ENCODE measurements at places on chromosomes 7 and 10. TPM values are rescaled to one million over a fixed set of nuclear protein-coding genes. Genes with fewer than 3 reads are reported as not detected.

Gene MCM10
- total RNA-seq, result 5.0 TPM

DNA sequence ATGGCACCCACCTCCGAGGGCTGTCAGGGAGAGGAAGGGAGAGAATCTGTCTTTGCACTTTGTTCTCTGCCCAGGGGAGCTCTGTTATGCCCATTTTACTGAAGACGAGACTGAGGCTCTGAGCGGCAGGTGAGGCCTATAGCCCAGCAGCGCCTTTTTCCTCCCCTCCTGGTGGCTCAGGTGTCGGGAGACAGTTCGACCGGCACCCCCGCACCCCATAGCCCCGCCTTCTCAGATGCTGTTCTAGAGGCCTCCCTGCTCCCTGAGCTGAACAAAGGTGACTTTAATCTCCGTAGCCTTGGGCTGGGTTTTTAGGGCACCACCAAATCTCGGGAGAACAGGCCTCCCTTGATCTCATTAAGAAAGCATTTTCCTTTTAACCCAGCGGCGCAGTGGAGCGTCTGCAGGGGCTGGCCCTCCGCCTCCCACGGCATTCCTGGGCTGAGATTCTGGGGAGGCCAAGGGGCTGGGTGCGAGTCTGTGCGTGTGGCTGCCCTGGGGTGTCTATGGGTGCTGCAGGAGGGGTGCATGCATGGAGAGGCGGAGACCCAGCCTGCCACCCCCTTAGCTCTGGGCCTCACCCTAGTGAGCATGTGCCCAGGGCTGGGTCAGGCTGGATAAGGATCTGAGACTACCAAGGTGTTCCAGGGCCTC is 3.3 kb downstream of the LFNG start:
- H3K4me1 ChIP-seq, result peaks cover 11% of the 10 kb centered on the region
- H3K27me3 ChIP-seq, result peaks cover 14% of the 10 kb centered on the region
- DNase-seq, result no peak
- peak overlapping the region; percentile 66 for H3K27ac ChIP-seq
- no peaks in the 10 kb centered on the region for H3K36me3 ChIP-seq

- H3K36me3 ChIP-seq, result no peaks in the 10 kb centered on the region
- H3K27me3 ChIP-seq, result no peaks in the 10 kb centered on the region
- DNase-seq, result no peak
- H3K4me1 ChIP-seq, result peaks cover 29% of the 10 kb centered on the region
- H3K27ac ChIP-seq, result no peak overlapping the region
- H3K4me3 ChIP-seq, result no peak overlapping the region
Measured at GRCh38 chr10:71343392-71343773, 24.3 kb downstream of the SLC29A3 start.

GRCh38 chr7:143485094-143485493 is 7.4 kb downstream of the TAS2R41 start:
- no peak overlapping the region for H3K27ac ChIP-seq
- no peaks in the 10 kb centered on the region for H3K4me1 ChIP-seq
- no peak for DNase-seq

GRCh38 chr10:51369903-51370302 is 295.6 kb downstream of the PRKG1 start:
- H3K4me1 ChIP-seq, result peaks cover 1% of the 10 kb centered on the region
- H3K27me3 ChIP-seq, result no peaks in the 10 kb centered on the region
- H3K4me3 ChIP-seq, result no peak overlapping the region
- DNase-seq, result no peak

- no peaks in the 10 kb centered on the region for H3K36me3 ChIP-seq
- H3K4me3 ChIP-seq, result no peak overlapping the region
- DNase-seq, result no peak
- H3K27me3 ChIP-seq, result no peaks in the 10 kb centered on the region
- H3K4me1 ChIP-seq, result no peaks in the 10 kb centered on the region
- H3K27ac ChIP-seq, result no peak overlapping the region
Measured at GRCh38 chr10:33352175-33352574, 17.7 kb upstream of the NRP1 start.

Gene SEMA3D
- total RNA-seq, result 13.6 TPM

- no peaks in the 10 kb centered on the region for H3K4me1 ChIP-seq
- H3K27me3 ChIP-seq, result no peaks in the 10 kb centered on the region
- H3K27ac ChIP-seq, result no peak overlapping the region
- DNase-seq, result no peak
- no peaks in the 10 kb centered on the region for H3K36me3 ChIP-seq
Measured at GRCh38 chr7:92850516-92850915, 14.1 kb upstream of the CDK6 start.

GRCh38 chr7:81692146-81692905 is 77.5 kb downstream of the HGF start:
- no peak overlapping the region for H3K4me3 ChIP-seq
- peaks cover 1% of the 10 kb centered on the region for H3K27me3 ChIP-seq
- H3K36me3 ChIP-seq, result no peaks in the 10 kb centered on the region
- H3K27ac ChIP-seq, result no peak overlapping the region

- H3K4me3 ChIP-seq, result no peak overlapping the region
- H3K27ac ChIP-seq, result no peak overlapping the region
- peaks cover 3% of the 10 kb centered on the region for H3K4me1 ChIP-seq
- peaks cover 2% of the 10 kb centered on the region for H3K27me3 ChIP-seq
- DNase-seq, result no peak
Measured at GRCh38 chr7:45698303-45699014, 124.3 kb downstream of the ADCY1 start.

GRCh38 chr10:80539421-80540031 is 1.8 kb downstream of the SH2D4B start:
- no peak overlapping the region for H3K27ac ChIP-seq
- DNase-seq, result no peak
- H3K4me1 ChIP-seq, result peaks cover 14% of the 10 kb centered on the region
- H3K27me3 ChIP-seq, result peaks cover 2% of the 10 kb centered on the region
- H3K4me3 ChIP-seq, result no peak overlapping the region
- H3K36me3 ChIP-seq, result peaks cover 5% of the 10 kb centered on the region

Gene YKT6
- 178 TPM for total RNA-seq

All from glutamatergic neuron (in vitro differentiated cells).